ENCODE measurements at places on chromosomes 1 and 21.

GRCh38 chr1:221031458-221032203 lies 152.4 kb downstream of the HLX start:
- DNase-seq, result no peak

GRCh38 chr1:7551442-7551841 lies 219.7 kb upstream of the VAMP3 start:
- no peak for DNase-seq

DNA sequence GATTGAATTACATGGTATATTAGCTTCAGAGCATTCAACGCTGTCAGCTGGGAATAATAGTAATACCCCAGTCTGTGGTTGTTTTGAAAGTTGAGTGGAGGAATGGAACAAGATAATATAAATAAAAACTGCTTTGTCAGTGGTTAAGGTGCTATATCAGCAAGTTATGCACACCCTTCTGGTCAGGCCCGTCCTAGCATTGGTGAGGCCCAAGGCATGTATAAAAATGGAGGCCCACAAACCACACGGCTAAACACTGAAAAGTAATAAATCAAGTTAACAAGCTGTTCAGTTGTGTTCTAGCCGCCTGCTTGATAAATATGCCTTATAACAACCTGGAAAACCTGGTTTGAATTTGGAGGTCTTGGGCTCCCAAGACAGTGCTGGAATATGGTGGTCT lies 77.4 kb downstream of the PSMG1 start:
- DNase-seq, result no peak

GRCh38 chr1:72075425-72075824 lies 206.9 kb downstream of the NEGR1 start:
- DNase-seq, result no peak

GRCh38 chr1:47659146-47659545 lies 221.3 kb downstream of the FOXD2 start:
- DNase-seq, result no peak

- no peak for DNase-seq
Measured at GRCh38 chr1:89698624-89699023, 65.7 kb downstream of the LRRC8C start.

DNA sequence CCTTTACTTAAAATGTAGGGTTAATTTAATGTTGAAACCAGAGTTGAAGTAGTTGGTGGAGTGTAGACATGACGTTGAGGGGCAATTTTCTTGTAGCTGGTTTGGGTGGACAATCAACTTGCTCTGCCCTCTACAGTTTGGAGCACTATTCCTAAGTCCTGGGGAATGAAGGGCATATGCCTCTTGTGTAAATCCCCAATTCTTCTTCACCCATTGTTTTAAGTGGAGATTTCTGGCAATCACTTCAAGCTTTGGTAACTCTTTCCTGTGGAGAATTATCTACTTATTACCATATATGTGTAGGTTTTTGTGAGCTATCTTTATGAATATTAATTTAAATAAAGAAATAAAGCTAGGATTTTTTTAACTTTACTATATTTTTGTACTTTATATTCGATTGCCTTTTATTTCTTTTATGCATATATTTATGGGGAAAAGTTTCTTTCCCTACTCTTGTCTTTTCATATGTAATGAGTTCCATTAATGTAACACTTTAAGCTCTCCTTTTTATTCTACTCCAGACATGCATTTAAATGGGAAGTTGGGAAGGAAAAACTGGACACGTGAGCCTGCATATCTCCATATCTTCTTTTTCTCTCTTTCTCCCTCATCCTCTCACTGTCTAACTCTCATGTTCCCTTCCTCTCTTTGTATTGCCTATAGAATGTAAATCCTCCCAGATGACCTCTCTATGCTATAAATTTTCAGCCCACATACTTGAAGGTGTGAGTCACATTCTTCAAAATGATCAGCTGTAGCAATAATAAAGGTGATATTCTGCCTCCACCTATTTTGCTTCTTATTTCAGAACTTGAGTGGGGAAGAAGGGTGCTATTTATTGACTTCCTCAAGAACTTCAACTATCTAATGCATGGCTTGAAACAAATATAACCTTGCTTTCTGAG lies 276.7 kb downstream of the PTPRC start:
- no peak for DNase-seq

GRCh38 chr1:17462669-17463068 lies 23.2 kb upstream of the RCC2 start:
- no peak for DNase-seq

DNA sequence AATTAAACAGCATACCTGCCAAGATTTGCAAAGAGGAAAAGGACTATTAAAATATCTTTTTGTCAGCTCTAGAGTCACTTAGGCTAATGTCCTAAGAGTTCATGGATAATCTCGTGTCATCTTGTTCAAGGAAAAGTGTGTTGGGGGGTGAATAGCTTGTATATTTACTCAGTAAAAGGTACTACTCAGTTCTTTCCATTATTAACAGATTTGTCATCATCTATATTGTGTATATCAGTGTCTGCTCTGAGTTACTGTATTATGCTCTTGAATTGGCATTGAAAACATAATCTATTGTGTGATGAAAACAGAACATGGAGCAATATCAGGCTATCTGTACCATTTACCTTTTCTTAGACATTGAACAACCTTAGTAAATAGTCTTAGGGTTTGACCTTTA lies 41.9 kb downstream of the SMG7 start:
- DNase-seq, result no peak

DNA sequence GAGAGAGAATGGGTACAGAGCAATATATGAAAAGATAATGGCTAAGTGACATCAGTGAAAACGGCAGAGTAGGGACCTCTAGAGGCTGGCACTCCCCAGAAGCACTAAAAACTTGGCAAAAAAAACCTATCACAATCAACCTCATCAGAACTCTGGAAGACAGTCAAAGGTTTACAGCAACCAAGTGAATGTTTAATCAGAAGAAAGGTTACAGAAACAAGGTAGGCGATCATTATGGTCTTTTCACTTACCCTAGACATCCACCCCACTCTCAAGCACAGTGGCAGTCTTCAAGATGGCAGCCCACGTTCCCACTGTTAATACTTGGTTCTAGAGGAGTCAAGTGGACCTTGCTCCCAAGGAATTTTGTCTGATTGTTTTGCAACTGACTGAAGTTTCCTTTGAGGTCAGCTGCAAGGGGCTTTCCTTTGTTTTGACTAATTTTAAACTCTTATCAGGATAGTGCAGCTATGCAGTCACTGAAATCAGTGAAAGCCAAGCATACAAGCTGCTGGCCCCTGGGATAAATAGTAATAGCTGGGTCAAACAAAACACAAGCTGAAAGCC lies 7.2 kb downstream of the KIFAP3 start:
- no peak for DNase-seq

- DNase-seq, result no peak
Measured at GRCh38 chr1:2103266-2103900, 53.2 kb downstream of the PRKCZ start.

DNA sequence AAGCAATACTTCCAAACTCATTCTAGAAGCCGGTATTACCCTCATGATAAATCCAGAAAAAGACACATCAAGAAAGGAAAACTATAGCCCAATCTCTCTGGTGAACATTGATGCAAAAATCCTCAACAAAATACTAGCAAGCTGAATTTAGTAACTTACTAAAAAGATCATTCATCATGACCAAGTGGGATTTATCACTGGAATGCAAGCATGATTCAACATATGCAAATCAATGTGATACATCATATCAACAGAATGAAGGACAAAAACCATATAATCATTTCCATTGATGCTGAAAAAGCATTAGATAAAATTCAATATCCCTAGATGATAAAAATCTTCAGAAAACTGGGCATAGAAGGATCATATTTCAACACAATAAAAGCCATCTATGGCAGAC lies 402.9 kb downstream of the TGFB2 start:
- DNase-seq, result no peak

GRCh38 chr21:33265664-33266049 lies 510 bp upstream of the IL10RB start:
- DNase-seq, result no peak

DNA sequence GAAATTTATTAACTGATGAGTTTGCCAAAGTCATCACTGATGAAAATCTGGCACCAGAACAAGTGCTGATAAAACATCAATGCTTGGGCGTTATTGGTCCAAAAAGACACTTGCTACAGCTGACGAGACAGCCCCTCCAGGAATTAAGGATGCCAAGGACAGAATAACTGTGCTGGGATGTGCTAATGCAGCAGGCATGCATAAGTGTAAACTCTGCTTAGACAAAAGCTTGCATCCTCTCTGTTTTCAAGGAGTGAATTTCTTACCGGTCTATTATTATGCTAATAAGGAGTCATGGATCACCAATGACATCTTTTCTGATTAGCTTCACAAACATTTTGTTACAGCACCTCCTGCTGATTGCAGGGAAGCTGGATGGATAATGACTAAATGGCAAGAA lies 402.0 kb downstream of the LTN1 start:
- DNase-seq, result no peak

DNA sequence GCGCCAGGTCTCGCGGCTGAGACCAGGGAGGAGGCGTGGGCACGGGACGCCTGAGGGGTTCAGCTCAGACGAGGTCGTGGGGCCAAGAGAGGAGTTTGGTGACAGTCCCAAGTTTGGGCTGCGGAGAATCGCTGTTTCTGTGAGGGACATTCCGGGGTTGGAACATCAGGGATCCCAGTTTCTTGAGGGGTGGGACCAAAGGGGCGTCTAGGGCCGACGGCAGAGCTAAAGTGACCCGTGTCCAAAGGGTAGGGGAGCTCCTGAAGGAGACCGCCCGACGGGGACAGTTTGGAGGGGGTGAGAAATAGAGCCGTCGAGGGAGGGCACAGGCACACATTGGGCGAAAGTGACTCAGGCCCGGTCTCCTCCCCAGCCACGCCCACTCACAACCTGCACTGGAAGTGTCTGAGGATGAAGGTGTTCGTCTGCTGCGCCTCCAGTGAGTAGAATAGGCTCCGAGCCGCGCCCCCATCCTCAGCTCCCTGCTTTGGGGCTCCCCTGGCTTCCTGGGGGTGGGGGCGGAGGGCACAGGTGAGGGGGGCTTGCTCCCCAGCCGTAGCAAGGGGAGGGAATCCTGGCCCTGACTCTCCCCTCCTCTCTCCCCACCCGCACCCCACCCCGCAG lies 7.0 kb downstream of the EFNA3 start:
- no peak for DNase-seq

- DNase-seq, result no peak
Measured at GRCh38 chr1:15761366-15762128, 3.0 kb downstream of the FBLIM1 start.

DNA sequence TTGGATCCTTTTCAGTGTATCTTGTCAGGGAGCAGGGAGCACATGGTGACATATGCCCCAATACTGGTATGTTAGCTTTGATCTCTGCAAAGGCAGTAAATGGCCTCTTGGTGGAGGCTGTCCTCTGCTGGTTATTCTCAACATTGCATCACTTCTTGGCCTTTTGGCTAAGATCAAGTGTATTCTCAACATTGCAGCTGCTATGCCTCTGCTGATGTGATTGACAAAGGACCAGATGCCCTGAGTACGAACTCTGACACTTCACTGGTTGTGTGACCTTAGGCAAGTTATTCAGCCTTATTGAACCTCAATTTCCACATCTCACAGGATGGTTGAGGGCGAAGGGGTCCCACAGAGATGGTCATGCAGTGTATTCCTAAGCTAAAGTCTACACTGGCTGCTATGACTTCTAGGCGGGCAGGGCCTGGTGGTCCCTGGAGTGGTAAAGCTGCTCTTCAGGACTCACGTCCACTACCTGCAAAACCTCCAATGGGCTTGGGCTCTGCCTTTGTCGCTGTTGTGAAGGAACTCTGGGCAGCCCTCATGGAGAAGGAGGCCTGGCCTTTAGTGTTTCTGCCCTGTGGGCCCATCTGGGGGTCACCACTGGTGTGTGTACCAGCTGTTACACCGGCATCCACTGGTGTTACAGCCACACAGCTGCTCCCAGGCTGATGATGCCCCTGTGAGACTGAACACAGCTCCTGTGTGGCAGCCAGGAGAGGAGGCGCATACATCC lies 64.8 kb downstream of the DNTTIP2 start:
- peak; percentile 65 for DNase-seq

DNA sequence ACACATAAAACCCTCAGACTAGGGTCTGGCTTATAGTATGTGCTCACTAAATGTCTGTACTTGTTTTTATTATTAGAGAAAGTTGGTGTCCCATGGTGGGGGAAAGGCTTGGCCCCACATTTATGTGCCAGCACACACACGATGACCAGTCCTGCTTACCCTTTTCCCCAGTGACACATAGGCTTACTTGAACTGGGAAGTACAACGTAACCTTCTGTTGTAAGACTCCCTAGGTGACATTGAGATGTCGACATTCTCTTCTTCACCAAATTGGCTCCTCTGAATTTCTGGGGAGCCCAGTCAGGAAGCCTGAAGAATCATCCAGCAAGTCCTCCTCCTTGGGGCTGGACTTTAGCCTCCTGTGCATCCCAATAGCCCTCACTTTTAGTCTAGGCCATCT lies 1.7 kb upstream of the MECR start:
- no peak for DNase-seq

DNA sequence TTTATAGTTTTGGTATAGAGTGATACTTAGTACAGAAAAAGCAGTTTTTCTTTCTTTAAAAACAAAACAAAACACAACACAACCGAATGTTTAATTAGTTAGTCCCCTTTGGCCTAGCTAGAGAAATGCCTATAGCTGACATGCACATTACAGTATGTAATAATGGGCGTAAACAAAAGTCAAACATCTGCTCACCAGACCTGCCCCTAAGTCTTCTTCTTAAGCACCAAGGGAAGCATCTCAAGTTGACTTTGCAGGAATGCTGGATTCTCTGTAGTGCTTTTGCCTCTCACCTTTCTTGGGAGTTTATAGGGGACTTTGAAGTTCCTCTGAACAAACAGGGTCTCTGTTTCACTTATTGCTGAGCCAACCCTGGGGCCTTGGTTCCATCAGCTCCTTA lies 143.7 kb downstream of the TM2D1 start:
- DNase-seq, result no peak

- DNase-seq, result no peak
Measured at GRCh38 chr1:30708361-30708728, 15.0 kb downstream of the MATN1 start.

DNA sequence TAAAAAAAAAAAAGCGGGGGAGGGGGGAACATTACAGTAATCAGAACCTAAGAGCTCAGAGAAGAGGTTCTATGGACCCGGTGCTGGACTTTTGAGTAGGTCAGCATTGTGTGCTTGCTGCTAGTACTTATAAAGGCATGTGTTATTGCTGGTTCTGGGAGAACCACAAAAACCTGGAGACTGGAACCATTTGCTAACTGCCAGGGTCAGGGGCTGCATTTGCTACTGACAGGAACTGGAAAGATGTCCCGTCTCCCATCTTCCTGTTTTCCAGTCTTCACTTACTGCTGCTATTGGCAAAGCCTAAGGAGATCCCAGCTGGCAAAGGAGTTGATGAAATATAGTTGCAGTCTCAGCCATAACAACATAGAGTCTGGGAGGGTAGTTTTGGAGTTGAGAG lies 4.3 kb downstream of the RNF2 start:
- no peak for DNase-seq
